BJ (cell line): ENCODE measurements at places on chromosomes 11 and 22.

DNA sequence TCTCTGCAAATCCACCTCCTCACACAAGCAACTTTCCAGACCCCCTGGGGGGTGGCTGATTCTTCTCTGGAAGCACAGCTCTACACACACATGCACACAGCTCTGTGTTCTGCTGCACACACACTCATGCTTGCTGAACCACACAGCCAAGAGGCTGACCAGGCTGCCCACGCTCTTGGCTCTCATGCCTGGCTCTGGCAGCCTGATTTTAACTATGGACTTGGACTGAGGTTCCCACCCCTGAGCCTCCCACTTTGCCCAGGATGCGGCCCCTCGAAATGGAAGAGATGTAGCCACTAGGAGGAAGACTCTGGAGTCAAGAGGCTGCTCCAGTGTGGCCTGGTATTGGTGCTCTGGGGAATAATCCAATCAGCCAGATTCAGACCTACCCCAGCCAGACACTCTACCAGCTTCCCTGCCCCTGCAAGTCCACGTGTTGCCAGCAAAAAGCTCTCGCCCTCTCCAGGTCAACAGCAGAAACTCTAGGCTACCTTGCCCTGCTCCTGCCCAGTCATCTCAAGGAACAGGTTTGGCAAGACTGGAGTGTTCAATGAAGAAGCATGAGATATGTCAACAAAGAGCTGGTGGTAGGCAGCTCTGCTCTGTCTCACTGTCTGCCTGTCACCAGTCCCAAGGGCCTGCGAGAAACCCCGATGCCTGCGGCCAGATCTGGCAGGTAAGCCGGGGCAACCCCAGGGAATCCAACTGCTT, 8.8 kb upstream of the CASTOR1 start:
- DNase-seq, result no peak

- DNase-seq, result no peak
Observed at GRCh38 chr22:43541022-43541421, 129.2 kb downstream of the MPPED1 start.

DNA sequence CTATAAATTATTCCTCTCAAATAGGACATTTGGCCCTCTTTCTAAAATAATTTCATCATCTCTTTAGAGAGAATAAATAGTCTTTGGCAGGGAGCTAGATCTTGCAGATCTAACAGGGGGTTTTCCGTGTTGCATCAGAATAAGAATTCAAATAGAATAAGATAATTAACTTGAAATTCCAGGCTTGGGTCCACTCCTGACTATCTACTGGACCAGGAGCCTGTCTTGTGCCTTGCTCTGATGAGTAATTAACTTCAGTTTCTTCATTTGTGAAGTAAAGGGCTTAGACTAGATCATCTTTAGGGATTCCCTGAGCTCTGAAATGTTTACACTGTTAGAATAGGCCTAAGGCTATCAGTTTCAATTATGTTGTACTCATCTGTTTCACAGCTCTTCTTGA, 23.5 kb upstream of the TMEM123 start:
- no peak for DNase-seq

DNA sequence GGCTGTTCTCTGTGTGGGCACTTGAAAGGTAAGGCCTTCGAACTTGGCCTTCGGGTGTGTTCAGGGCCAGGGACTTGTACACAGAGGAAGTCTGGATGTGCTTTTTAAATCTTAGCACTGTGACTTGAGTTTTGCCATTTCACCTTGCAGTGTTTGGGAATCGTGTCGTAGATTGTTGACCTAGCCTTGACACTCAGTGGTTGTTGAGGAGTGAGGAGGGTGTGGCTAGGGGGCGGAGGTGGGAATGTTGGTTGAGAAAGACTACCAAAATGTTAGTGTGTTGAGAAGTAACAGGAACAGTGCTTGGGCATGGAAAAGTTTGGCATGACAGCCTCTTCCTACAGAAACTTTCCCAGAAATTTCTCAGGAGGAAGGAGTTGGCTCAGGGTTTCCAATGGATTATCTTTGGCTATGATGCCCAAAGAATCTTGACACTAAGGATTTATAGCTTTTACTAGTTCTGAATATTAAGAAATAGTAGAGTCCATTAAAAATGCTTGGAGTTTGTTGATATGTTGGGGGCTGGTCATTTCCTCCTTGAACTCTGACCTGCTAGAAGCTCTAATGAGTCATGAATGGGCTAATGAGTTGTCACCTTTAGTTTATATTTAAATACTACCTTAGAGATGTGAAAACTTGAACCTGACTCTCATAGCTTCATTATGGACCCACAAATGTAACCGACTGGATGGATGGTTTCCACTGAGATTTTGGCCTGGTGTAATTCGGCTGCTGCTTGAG, 40.6 kb downstream of the BARX2 start:
- DNase-seq, result no peak

DNA sequence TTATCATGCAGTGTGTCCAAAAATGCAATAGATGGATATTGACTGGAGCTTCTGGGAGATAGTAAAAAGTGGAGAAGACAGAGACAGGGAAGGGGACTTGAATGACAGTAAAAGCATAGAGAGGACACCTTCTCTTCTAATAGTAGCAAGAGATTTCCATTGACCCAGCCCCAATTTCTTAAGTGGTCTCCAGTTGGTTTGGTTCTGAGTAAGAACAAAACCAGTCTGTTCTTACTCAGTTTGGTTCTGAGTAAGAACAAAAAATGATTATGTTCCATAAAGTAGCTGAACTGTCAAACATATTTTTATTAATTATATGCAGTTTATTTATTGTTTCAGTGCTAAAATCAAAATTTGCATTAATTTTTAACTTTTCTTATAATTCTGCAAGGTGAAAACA, 316.8 kb upstream of the MPPED2 start:
- no peak for DNase-seq

- DNase-seq, result no peak
Observed at GRCh38 chr11:3837793-3838192, 3.0 kb downstream of the RHOG start.

DNA sequence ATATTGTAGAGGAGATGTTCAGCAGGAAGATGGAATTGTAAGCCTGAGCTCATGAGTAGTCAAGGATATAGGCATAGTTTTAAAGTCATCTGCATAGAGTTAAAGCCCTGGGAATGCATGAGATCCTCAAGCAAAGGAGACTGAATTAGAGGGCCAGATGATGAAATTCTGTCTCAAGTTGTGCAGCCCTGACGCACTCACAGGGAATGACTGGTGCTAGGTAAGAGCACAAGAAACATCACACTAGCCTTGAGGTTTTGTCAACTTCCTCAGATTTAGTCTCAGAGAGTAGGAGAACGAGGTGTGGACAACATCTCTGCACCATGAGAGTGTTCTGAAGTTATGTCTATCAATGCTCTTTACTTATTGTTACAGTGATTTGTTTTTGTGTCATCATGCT, 5.8 kb downstream of the RAB38 start:
- no peak for DNase-seq

DNA sequence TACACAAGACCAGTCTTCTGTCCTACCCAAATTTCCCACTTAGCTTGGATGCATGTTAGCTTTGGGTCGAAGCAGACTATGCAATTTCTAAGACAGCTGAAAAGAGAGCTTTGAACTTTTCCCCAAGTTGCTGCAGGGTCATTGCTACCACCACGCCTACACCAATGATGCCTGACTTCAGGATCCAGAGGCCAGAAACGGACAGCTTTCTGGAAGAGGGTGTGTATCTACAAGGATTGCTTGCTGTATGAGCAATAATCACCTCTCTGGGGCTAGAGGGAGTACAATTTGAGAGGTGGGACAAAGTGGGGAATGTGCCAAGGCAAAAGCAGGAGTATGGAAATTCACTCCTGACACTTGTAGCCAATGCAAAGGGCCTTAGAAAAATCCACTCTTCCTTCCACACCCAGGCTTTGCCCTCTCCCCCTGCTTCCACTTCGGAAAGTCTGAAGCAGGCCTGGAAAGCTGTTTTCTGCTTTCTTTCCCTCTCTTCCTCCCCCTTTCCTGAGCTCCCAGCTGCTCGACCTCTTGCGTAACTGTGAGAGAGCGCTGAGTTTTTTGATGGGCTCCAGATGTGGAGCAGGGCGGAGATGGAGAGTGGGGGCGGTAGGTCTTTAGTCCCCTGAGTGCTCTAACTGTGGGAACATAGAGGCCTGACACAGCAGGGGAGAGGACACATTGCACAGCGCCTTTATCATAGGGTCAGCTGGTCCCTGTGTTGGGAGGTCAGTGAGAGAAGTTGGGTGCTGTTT, 2.1 kb upstream of the PHLDB1 start:
- peak; percentile 87 for DNase-seq

DNA sequence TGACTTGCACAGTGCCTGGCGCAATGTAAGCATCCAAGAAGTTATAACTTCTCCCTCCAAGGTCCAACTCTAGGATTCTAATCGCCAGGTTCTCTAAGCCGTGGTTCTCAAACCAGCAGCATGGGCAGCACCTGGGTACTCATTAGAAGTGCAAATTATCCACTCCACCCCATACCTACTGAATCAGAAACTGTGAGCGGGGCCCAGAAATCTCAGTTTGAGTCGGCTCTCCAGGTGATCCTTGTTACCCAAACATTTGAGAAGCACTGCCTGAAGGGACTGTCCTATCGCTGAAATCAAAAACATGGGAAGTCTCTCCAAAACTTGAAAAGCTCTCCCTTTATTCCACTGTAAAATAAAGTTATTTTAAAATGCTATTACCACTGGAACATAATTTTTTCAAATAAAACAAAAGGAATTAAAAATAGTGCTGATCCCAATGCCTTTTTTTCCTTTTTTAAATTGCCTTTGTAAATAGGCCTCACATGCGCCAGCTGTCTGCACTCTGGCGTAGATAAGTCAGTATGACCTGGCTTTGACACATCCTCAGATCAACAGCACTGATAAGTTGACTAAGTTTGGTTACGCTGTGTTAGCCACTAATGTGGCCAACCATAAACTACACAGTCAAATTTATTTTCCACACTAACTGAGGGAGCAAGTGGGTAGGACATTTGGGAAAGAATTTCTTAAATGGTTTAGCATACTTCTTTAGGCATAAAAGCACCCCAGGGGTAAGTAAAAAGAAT, 8.4 kb upstream of the CTR9 start:
- peak; percentile 74 for DNase-seq
